HT-29 (cell line): ENCODE measurements at places on chromosomes 11 and 22. TPM values are rescaled to one million over a fixed set of nuclear protein-coding genes. Genes with fewer than 3 reads are reported as not detected.

HBB gene
- not detected in 2 replicates for total RNA-seq

CD3D gene
- not detected in 2 replicates for total RNA-seq

SYT13 gene
- 10.1 and 17.6 TPM in 2 replicates for total RNA-seq

ARHGAP8 gene
- total RNA-seq = 30.6 and 38.1 TPM in 2 replicates

TRIM22 gene
- 0.33 TPM in 1 of 2 replicates, not detected in the other for total RNA-seq

CDKN1C gene
- 5.3 and 9.1 TPM in 2 replicates for total RNA-seq

POU2AF2 gene
- total RNA-seq = 6.3 and 6.5 TPM in 2 replicates

CARD16 gene
- total RNA-seq = not detected in 2 replicates

SMC1B gene
- total RNA-seq = not detected in 2 replicates

OR52E8 gene
- total RNA-seq = not detected in 2 replicates

TRIM49 gene
- total RNA-seq = not detected in 2 replicates

DNA sequence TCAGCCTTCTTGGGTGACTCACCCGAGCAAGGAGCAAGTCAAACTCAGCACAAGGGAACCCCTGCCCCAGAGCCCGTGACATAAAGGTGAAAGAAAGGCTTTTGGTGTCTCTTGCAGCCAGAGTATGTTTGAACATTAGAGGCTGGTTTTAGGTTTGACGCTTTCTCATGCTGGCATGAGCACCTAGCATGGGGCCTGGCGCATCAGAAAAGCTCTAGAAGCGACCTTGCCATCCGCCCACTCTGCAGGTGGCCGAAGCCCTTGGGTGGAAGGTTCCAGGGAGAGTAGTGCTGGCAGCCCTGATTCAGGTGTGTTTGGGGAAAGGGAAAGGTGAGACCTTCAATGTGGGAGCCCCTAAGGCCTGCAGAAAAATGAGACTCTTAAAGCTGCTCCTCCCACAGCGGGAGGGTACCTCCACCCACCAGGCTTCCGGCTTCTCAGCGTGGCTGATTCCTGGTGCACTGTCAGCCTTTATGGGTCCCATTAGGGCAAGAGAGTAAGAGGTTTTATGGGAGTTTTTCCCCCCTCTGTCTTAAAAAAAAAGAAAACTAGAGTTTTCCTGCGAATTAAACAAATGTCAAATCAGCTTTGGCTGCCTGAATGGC is 88.4 kb downstream of the GRIK4 start:
- DNase-seq = no peak

- DNase-seq = no peak
Measured at GRCh38 chr11:19436932-19437331, 196.2 kb upstream of the E2F8 start.

- no peak for DNase-seq
Measured at GRCh38 chr11:134429106-134429505, 17.1 kb upstream of the B3GAT1 start.

DNA sequence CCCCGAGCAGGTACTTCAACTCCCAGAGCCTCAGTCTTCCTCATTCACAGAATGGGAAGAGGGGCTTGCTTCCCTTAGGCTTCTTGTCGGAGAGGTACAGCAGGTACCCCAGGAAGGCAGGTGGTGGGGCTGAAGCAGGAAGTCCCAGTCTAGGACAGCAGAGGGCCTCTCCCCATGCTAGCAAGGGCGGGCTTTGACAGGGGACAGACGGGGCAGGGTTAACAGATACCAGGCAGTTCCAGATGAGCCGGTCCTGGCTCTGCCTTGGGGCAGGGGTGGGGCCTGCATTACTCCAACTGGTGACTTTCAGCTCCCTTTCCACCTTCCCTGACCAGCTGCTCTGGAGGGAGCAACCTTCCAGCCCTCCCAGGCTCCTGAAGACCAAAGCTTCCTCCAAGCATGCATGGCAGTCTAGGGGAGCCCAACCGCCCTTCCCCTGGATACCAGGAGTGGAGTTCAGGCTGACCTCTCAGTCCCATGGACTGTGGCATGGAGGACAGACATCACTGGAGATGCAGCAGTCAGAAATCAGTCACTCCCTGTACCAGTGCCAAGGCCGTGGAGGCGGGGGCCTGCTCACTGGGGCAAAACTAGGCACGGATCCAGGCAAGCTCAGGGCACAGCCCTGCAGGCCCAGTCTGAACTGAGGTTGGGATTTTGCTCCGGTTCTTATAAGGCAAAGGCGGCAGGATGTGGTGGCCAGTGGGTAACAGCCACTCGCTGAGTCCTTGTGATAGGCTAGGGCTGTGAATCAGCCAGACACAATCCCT is 60.5 kb downstream of the NAT10 start:
- peak; percentile 30 for DNase-seq

DNA sequence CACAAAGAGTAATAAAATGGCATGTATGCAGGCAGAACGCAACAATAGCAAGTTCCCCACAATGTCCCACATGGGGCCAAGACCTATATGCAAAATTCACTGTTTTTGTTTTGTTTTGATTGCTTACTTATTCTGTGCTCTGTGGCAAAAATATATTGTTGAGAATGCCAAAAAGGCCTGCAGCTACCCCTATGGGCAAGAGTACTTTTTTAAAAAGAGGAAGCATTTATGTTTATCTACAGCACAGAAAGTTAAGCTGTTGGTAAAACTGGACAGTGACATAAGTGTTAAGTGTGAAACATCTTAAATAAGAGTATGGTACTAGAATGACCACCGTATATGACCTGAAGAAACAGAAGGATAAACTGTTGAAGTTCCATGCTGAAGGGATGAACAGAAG is 301.9 kb upstream of the ZC3H12C start:
- no peak for DNase-seq

- no peak for DNase-seq
Measured at GRCh38 chr22:48778308-48779195, 1049.1 kb downstream of the BRD1 start.

DNA sequence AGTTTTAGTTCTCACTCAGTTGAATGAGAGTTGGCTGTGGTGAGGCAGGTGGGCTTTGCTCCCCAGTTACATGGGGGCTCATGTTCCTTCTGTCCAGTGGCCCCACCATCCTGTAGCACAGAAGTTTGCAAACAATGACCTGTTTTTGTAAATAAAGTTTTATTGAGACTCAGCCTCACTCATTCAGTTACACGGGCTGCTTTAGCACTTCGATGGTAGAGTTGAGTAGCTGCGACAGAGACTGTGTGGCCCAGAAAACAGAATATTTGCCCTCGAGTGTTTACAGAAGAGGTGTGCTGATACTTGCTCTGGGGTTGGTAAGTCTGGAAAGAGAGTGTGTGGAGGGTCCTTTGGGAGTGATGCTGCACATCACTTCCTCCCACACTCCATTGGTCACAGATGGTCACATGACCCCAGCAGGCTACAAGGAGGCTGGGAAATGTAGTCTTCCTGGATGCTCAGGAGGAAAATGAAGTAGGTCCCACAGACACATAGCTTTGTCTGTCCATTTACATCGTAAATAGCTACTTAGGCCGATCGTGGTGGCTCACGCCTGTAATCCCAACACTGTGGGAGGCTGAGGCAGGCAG is 34.6 kb downstream of the IFT27 start:
- no peak for DNase-seq

GRCh38 chr11:34278693-34279297 is 79.0 kb downstream of the ABTB2 start:
- no peak for DNase-seq

GRCh38 chr11:31664954-31665353 is 146.2 kb downstream of the PAX6 start:
- DNase-seq = no peak

DNA sequence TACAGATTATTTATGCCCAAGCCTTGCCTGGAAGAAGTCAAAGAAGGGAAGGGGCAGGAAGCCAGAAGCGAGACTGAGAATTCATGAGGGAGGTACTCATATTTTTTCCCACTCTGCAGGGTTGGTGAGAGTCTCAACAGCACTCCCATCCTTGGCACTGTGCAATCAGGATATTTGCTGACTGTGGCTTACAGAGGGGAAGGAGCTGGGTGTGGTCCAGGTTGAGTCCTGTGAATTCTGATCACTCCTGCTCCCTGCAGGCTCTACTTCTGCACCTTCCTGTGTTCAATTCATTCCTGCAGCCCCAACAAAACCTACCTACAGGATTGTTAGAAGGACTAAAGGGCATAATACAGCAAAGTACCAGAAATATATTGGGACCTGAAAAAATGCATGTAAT is 530.5 kb downstream of the INSC start:
- DNase-seq = no peak

- DNase-seq = no peak
Measured at GRCh38 chr11:107931206-107931605, 3.0 kb downstream of the RAB39A start.

DNA sequence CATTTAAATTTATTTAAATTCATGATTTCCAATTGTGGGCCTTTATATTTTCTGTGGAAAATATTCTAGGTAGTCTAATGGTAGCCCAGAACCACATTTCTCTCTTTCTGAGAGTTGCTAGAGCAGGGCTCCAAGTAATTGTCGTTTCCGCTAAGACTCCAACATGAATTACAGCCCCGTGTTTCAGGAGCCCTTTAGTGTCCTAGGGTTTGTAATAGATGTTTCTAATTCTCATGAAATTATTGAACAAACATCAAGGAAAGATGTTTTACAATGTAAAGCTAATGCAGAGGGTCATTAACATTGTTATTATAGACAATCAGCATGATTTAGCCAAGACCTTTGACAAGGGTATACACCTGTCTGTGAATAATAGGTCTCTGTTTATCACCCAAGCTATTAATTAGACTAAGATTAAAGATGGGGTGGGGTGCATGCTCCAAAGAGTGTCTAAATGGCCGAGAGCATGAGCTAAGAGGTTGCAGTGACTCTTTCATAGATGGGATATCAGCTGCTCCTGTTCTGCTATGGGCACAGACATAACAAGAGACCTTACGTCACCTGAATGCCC is 81.8 kb upstream of the NTM start:
- DNase-seq = no peak

GRCh38 chr11:107118025-107118720 is 99.9 kb upstream of the GUCY1A2 start:
- DNase-seq = no peak

GRCh38 chr22:31141551-31141950 is 1.2 kb upstream of the PLA2G3 start:
- DNase-seq = no peak

GRCh38 chr22:45684752-45685574 is 13.3 kb downstream of the ATXN10 start:
- DNase-seq = no peak

GRCh38 chr11:12246147-12246546 is 131.2 kb upstream of the PARVA start:
- no peak for DNase-seq
